ENCODE measurements at places on chromosomes 6 and 20. TPM values are rescaled to one million over a fixed set of nuclear protein-coding genes. Genes with fewer than 3 reads are reported as not detected.

GRCh38 chr20:46303176-46303956 is 4.9 kb downstream of the CDH22 start:
- DNase-seq: no peak

GRCh38 chr6:135936606-135937005 is 85.1 kb downstream of the PDE7B start:
- DNase-seq: no peak

GRCh38 chr6:31426395-31427354 is 23.3 kb downstream of the MICA start:
- no peak for DNase-seq

DNA sequence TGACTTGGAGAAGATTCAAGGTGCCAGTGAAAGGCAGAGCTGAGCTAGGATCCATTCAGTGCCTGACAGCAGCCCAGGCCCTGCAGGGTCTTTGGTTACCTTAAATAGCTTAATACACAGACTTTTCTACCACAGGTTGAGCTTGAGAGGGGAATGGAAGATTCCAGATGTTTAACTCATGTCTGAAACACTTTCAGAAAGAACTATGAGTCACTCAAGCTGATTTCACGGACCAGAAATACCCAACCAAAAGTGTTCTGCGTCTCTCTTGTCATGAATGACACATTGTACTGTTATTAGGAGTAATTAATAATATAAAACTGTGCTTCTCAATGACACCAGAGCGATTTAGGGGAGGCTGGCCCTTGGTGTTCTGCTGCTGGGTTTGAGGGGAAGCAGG is 6.4 kb upstream of the PMEPA1 start:
- DNase-seq: no peak

DNA sequence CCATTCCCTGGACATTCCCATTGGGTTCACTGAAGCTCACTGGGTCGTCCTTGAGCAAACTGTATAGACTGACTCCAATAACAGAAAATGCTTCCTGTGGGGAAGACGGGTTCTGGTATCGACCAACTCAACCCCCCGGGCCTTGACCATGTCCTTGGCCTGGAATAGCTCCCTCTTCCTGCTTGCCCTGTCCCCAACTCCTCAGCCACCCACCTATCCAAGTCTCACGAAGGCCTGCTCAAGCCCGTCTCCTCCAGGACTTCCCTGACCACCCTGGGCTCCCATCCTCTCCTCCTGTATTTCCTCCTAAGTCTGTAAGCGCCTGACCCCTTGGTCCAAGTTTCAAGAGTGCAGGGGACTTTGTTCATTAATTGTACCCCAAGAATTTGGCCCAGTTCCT is 2.8 kb upstream of the HMGA1 start:
- no peak for DNase-seq

DNA sequence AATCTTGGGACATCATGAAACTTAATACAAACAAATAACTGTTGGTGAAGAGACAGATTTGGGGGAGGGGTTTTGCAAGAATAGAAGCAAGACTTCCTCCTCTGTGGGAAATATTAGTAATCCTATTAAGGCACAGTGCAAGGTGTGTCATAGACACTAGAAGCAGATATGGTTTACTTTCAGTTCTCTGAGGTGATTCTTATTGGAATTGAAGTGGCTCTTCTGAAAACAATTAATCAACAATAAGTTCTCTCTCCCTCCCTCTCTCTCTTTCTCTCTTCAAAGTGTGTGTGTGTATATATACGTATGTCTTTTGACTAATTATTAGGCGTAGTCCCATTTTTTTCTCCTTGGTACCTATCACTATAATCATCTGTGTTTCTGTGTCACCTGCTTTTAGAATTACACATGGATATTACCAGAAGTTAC is 99.8 kb downstream of the HIVEP2 start:
- DNase-seq: no peak

The OR2B6 gene
- not detected for polyA plus RNA-seq

The FAXC gene
- 5.8 TPM for polyA plus RNA-seq

The CYP39A1 gene
- 6.8 TPM for polyA plus RNA-seq

The C6orf52 gene
- 3.7 TPM for polyA plus RNA-seq

Data from left kidney (tissue), 8 donors.